ENCODE measurements at places on chromosomes 6 and 20.

DNA sequence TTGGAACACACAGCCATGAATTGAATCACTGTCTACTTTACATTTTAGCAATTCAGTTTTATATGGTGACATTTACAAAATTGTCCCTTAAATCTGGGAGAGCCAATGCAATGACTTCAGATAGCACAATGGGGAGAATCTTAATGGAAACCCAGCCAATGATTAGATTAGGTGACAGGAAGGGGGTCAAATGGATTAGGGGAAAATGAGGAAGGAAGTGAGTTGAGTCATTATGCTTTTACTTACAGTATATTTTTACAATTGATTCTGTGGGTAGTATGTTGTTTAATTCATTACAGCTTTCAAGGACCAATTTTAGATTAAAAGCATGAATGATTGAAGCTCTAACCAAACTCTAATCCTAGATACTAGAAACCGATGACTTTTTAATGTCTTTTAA is 229.8 kb downstream of the SOX4 start:
- no peak for DNase-seq

DNA sequence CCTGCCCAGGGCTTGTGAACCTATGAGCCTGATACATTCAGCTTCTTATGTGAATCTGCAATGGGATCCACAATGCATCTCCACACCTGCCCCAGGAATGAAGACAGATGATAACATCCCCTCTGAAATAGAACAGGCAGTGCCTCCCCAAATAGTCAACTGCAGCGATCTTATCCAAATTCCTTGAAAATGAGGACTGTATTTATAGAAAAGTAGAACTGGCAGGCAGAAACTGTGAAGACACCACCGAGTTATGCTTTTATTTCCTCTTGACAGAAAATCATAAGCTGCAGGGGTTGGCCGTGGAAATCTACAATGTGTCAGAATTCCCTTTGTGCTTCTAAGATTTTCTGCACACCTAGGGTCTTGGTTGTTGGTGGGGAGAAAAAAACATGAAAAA is 270.3 kb downstream of the TBC1D7 start:
- DNase-seq, result no peak

DNA sequence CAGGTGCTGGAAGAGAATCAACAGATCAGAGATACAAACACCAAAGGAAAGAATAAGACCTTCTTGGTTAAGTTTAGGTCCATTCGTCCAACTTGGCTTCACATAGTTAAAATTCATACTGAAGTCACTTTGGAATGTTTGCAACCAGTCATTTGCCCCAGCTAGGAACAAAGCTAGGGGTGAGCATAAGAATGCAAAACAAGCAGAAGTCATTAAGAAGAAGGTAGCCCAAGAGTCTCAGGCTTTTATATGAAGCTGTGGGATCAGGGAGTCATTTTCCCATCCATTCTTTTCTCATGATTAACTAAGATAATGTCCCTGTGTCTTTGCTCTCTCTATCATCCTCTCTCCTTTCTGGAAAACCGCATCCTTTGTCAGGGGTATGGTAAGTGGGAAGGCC is 51.5 kb upstream of the TMEM170B start:
- DNase-seq, result no peak

DNA sequence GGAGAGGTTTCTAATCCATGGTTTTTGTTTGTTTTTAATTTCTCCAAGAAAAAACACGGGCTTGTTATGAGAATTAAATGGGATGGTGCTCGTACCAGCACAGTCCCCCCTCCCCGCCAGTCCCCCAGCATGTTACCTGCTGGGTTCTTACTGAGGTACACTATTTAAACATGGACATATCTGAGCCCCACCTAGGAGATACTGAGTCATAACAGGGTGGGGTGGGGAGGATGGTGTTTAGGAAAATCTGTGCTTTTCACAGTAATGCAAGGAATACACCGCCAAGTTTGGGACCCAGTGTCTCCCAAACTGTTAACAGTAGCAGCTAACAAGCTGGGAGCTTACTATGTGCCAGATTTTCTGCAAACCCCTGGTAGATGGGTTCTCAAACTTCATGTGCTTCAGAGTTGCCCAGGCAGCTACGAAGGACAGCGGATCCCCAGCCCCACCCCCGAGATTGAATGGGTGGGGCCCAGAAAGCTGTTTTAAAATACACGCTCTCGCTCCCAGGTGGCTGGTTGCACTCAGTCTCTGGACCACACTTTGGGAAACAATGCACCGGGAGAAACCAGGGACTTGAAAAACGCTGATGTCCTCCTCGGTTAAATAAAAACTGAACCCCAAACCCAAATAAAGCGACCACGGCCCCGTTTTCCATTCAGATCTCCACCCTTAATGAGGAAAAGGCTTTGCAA is 995 bp downstream of the ZFP64 start:
- peak; percentile 47 for DNase-seq

DNA sequence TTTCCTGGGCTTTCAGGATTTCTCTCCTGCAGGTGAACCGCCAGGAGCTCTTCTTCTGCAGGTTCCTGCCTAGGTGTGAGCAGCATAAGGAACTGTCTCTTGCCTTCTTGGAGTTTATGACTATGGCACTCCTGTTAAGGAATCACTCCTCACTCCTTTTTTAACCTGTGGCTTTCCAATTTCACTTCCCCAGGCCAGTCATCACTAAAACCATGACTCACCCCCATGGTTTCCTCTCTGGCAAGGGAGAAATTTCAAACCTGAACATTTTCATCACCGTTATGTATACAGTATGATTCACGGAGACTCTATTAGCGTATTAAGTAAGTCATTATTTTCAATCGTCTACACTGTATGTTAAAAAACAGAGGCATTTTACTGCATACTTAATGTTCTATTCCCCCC is 78.2 kb upstream of the ARID1B start:
- DNase-seq, result no peak

DNA sequence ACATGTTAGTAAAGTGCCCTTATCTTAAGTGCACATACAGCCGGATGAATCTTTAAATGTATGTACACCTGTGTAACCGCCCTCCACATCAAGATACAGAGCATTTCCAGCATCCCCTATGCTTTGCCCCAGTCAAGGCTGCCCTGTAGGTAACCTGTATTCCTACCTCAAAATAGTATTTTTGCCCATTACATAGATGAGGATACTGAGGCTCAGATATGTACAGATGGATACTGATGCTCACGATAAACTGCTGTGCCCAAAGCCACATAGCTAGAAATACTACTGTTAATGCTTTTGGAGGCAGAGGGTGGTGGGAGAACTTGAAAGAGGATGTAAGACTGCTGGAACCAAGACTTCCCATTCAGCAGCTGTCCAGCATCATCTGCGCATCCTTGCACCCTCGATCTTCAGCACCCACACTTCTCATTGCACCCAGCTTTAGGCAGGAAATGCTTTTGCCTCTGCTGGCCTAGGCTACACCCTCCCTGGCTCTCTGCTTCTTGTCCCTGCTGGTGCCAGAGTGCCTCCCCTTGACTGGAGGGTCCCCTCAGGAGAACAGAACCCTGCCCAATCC is 27.0 kb upstream of the ZFAND3 start:
- DNase-seq, result no peak
